ENCODE measurements at places on chromosomes 3 and 15.

DNA sequence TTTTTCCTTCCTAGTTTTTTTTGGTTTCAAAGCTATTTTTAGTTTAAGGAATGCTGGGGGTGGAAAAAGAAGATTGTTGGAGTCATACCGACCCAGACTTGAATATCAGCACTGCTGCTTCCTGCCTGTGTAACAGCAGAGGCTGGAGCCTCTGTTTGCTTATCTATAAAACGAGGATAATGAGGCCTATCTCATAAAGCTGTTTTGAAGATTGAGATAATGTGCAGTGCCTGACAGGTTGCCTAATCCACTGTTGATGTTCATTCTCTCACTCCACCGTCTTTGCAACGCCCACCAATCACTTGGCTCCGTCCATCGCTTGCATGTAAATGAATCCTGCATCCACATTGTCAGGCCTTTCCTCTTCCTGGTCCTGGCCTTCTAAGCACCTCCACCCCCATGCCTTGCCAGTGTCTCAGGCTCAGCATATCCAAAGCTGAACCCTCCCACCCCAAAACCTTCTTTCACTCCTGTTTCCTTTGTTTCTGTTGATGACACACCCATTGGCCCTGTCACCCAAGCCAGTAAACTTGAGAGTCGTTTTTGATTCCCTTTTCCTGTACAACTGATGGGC lies 94.9 kb downstream of the MEX3B start:
- no peak for DNase-seq
- no peaks in the 10 kb centered on the region for H3K27me3 ChIP-seq
- H3K4me3 ChIP-seq = no peak overlapping the region
- H3K4me1 ChIP-seq = peaks cover 58% of the 10 kb centered on the region
- H3K27ac ChIP-seq = peak overlapping the region; percentile 92
- no peaks in the 10 kb centered on the region for H3K36me3 ChIP-seq

- peaks cover 6% of the 10 kb centered on the region for H3K4me1 ChIP-seq
- H3K4me3 ChIP-seq = no peak overlapping the region
- no peak overlapping the region for H3K27ac ChIP-seq
- H3K27me3 ChIP-seq = no peaks in the 10 kb centered on the region
- H3K36me3 ChIP-seq = no peaks in the 10 kb centered on the region
Observed at GRCh38 chr3:141323936-141324704, 44.2 kb upstream of the ZBTB38 start.

GRCh38 chr3:25854635-25855034 lies 64.7 kb downstream of the OXSM start:
- peaks cover 22% of the 10 kb centered on the region for H3K4me1 ChIP-seq
- DNase-seq = no peak
- H3K4me3 ChIP-seq = no peak overlapping the region
- no peaks in the 10 kb centered on the region for H3K36me3 ChIP-seq
- H3K27me3 ChIP-seq = no peaks in the 10 kb centered on the region

GRCh38 chr3:115961380-115961779 lies 338.1 kb downstream of the GAP43 start:
- H3K27me3 ChIP-seq = no peaks in the 10 kb centered on the region
- no peak for DNase-seq
- no peak overlapping the region for H3K27ac ChIP-seq
- H3K4me1 ChIP-seq = no peaks in the 10 kb centered on the region

GRCh38 chr15:72722071-72722696 lies 36.2 kb downstream of the BBS4 start:
- no peak for DNase-seq
- H3K36me3 ChIP-seq = peaks cover 8% of the 10 kb centered on the region
- H3K4me3 ChIP-seq = no peak overlapping the region
- no peak overlapping the region for H3K27ac ChIP-seq
- H3K4me1 ChIP-seq = no peaks in the 10 kb centered on the region
- H3K27me3 ChIP-seq = no peaks in the 10 kb centered on the region

- no peak overlapping the region for H3K27ac ChIP-seq
- H3K27me3 ChIP-seq = peaks cover 16% of the 10 kb centered on the region
- H3K4me1 ChIP-seq = no peaks in the 10 kb centered on the region
- H3K4me3 ChIP-seq = no peak overlapping the region
Observed at GRCh38 chr3:16816048-16816780, 68.5 kb upstream of the PLCL2 start.

GRCh38 chr3:106946866-106947265 lies 430.4 kb upstream of the CCDC54 start:
- H3K36me3 ChIP-seq = no peaks in the 10 kb centered on the region
- H3K27me3 ChIP-seq = no peaks in the 10 kb centered on the region
- H3K27ac ChIP-seq = no peak overlapping the region
- no peak for DNase-seq
- H3K4me1 ChIP-seq = no peaks in the 10 kb centered on the region
- no peak overlapping the region for H3K4me3 ChIP-seq

GRCh38 chr15:57259568-57260040 lies 116.7 kb upstream of the CGNL1 start:
- no peak overlapping the region for H3K4me3 ChIP-seq
- H3K36me3 ChIP-seq = peaks cover 12% of the 10 kb centered on the region
- peak overlapping the region; percentile 77 for H3K27ac ChIP-seq
- H3K4me1 ChIP-seq = peaks cover 17% of the 10 kb centered on the region
- no peak for DNase-seq

- no peak for DNase-seq
- H3K4me1 ChIP-seq = no peaks in the 10 kb centered on the region
- no peak overlapping the region for H3K4me3 ChIP-seq
- no peak overlapping the region for H3K27ac ChIP-seq
- H3K27me3 ChIP-seq = no peaks in the 10 kb centered on the region
- peaks cover 14% of the 10 kb centered on the region for H3K36me3 ChIP-seq
Observed at GRCh38 chr3:45409921-45410320, 21.5 kb downstream of the LARS2 start.

DNA sequence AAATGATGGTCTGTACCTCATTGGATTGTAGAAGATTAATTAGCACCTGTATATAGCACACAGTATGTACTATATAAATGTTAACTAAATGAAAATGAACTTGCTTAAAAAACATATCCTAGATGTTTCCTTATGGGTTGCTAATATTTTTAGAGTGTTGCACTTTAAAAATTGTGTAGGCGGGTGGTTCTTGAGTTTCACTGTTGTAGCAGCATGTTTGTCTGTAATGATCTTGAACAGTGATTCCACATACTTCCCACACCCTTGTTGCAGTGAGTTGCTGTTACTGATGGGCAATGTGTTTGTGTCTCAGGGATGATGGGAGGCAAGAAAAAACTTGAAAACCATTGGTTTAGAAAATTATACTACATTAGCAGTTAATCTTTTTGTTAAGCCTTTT lies 22.0 kb downstream of the USP3 start:
- DNase-seq = no peak
- no peaks in the 10 kb centered on the region for H3K27me3 ChIP-seq
- H3K4me1 ChIP-seq = peaks cover 64% of the 10 kb centered on the region
- H3K36me3 ChIP-seq = no peaks in the 10 kb centered on the region
